ENCODE measurements at places on chromosomes 12 and 14. TPM values are rescaled to one million over a fixed set of nuclear protein-coding genes. Genes with fewer than 3 reads are reported as not detected.

PRKD1 gene
- total RNA-seq: 0.54 TPM

TDRD9 gene
- total RNA-seq: not detected

LUM gene
- not detected for total RNA-seq

LIN7A gene
- total RNA-seq: 41.9 TPM

GRCh38 chr12:124737772-124738635 lies 125.7 kb downstream of the SCARB1 start:
- no peak for DNase-seq

DNA sequence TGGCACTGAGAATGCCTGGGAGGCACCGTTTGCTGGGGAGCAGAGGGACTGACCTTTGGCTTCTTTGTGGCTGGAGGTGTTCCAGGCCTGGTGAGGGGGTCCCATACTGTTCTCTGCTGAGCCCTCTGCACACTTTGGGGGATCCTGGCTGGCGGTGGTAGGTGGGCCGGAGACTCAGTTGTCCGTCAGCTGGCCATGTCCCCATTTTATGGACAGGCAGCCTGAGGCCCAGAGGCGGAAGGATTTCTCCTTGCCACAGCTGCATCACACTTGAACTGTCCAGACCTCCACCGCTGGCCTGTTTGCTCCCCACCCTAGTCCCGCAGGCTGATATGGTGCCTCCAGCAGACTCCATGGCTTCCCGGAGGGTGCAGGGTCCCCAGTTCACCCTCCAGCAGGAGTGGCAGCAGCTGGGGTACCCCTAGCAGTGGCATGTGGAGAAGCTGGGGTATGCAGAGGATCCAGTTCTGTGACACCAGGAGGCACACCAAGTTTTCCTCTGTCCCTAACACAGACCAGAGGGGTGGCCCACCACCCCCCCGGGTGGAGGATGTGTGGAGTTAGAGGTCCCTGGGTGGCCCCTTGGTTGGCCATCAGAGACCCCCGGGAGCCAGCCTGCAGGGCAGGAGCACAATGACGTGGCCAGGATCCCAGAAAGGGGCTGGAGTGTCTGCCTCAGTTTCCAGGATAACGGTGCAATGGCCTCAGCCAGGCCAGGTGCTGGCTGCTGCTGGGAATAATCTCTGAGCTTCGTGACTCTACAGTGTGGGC lies 14.8 kb downstream of the SLC25A29 start:
- DNase-seq: peak; percentile 5

- no peak for DNase-seq
Measured at GRCh38 chr12:52796429-52796794, 495 bp upstream of the KRT3 start.

GRCh38 chr14:93105362-93105761 lies 10.4 kb downstream of the ITPK1 start:
- DNase-seq: no peak

DNA sequence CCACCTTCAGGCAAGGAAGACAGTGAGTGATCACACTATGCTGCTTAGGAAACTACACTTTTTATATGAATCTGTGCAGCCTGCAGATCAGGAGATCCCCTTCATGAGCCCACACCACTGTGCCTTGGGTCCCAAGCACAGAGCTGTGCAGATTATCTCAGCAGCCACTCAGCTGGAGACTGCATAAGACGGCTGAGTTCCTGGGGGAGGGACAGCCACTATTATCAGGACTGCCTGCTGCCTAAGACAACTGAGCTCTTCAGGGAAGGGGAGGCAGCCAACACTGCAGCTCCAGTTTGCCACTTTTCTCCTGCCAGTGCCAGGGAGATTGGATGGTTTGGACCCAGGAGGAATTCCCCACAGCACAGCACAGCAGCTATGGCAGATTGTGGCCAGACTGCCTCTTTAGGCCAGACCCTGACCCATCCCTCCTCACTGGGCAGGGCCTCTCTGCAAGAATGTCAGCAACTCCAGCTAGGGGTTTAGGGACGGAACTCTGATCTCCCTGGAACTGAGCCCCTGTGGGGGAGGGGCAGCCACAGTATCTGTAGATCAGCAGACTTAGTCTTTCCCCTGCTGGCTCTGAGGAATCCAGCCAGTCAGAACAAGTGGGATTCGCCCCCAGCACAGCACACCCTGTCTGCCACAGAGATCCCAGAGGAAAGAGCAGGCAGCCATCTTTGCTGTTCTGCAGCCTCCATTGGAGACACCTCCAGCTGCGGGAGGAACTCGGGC lies 141.3 kb downstream of the KLHL28 start:
- peak; percentile 33 for DNase-seq

GRCh38 chr14:58199726-58200479 lies at the start of gene ACTR10:
TSS of gene ACTR10 (plus strand) at chr14:58200149. CDS start at chr14:58200218, 69 bp downstream.
- peak; percentile 86 for DNase-seq

GRCh38 chr12:88816201-88816600 lies 235.9 kb upstream of the KITLG start:
- no peak for DNase-seq

GRCh38 chr12:17334784-17335183 lies 728.8 kb upstream of the LMO3 start:
- no peak for DNase-seq

GRCh38 chr12:4734625-4735340 lies 14.6 kb downstream of the GALNT8 start:
- DNase-seq: no peak

GRCh38 chr12:76921891-76922664 lies 43.3 kb upstream of the CSRP2 start:
- DNase-seq: no peak

GRCh38 chr14:30996892-30997659 lies 28.4 kb upstream of the AP4S1 start:
- no peak for DNase-seq

DNA sequence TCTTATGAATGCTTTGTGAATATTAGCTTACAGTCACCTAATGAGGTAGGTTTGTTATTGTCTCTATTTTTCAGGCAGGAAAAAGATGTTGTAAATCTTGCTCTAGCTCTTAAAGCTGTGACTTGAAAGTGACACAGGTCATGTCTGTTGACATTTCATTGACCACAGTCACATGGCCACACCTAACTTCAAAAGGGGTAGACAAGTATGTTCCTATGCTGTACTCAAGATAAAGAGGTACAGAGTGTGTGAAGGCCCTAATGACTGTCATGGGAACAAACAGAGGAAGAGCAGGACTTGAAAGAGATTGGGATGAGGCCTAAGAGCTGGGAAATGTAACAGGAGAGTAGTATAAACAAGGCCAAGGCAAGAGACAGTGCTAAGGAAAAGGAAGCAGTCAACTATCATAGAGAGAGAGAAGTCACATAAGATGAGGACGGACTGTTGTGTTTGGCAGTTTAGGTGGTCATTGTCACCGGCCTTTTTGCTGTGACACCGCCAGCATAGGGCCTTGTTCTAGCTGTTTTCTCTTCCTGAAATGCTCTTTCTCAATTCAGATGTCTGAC lies 181.0 kb downstream of the CFAP54 start:
- no peak for DNase-seq

GRCh38 chr12:6667559-6668210 lies 4.8 kb upstream of the ING4 start:
- no peak for DNase-seq

- no peak for DNase-seq
Measured at GRCh38 chr12:80064269-80064668, 35.1 kb upstream of the OTOGL start.

GRCh38 chr12:52127683-52128450 lies 48.4 kb downstream of the SMIM41 start:
- DNase-seq: no peak

DNA sequence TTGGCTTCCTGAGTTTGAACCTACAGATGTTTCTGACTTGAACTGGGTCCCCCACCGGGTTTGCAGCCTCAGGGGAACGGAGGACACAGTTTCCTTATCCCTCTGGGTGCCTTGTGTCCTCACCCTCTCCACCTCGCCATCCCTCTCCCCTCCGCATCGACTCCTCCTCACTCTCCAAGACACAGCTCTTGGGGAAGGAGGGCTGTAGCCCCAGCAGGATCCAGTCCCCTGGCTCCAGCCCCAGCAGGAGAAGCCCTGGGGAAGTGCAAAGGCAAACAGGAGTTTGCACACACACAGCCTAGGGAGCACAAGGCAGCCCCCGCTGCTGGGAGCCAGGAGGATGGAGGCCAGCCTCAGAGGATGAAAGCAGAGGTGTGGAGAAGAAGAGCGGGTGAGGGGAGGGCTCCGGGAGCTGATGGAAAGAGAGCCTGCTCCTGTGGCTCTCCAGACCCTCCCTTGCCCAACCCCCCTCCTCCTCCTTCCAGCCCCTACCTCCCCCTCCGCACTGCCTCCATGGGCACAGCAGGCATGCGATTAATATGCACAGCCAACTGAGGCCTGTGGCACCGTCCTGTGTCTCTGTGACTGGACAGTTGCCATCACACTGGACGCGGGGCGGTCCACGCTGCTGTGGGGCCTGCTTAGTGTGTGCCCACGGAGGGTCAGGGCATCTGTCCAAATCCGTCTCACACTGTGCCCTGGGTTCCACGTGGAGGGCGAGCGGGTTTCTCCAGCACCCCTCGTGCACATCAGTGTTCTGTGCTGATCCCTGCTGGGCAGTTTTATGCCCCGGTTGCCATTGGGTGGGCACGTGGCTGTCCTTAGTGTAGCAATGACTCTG lies 193.7 kb upstream of the DIO3 start:
- DNase-seq: no peak

- DNase-seq: no peak
Measured at GRCh38 chr12:25592725-25593495, 39.8 kb upstream of the LMNTD1 start.
